ENCODE measurements at places on chromosomes 2 and 18. TPM values are rescaled to one million over a fixed set of nuclear protein-coding genes. Genes with fewer than 3 reads are reported as not detected.

The ZNF2 gene
- 5.7 TPM for total RNA-seq

DNA sequence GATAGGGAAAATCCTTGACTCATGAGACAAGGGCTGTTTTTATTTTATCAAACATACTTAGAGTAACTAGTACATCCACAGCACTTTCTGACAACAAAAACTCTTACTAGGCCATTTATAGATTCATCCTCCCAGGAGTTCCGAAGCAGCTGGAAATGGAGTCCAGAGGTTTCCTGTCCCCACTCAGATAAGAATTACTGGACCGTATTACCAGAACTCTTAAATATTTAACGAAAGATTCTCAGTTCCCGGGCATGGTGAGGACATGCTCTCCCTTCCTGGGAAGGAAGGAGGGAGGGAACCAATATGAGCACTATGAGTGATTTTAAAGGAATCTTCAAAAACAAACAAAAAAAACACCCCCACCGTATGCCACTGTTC lies 41.2 kb downstream of the AKAIN1 start:
- no peak for DNase-seq

DNA sequence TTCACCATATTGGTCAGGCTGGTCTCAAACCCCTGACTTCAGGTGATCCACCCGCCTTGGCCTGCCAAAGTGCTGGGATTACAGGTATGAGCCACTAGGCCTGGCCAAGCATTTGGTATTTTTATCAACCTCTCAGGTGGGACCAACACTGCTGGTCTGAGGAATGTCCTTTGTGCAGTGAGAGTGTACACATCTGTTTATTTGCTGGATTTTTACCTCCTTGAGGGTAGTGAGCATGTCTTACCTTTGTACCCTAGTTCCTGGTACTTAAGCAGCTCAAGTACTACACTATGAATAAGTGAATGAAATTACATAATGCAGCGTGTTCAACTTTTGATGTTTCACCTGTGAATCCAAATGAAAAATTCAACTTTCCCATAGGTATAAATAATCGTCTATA lies 29.8 kb downstream of the SOS1 start:
- DNase-seq, result no peak

The SMAD7 gene
- 23.3 TPM for total RNA-seq

- DNase-seq, result no peak
These were observed 7.8 kb downstream of the FAM117B start for GRCh38 chr2:202642567-202642966.

DNA sequence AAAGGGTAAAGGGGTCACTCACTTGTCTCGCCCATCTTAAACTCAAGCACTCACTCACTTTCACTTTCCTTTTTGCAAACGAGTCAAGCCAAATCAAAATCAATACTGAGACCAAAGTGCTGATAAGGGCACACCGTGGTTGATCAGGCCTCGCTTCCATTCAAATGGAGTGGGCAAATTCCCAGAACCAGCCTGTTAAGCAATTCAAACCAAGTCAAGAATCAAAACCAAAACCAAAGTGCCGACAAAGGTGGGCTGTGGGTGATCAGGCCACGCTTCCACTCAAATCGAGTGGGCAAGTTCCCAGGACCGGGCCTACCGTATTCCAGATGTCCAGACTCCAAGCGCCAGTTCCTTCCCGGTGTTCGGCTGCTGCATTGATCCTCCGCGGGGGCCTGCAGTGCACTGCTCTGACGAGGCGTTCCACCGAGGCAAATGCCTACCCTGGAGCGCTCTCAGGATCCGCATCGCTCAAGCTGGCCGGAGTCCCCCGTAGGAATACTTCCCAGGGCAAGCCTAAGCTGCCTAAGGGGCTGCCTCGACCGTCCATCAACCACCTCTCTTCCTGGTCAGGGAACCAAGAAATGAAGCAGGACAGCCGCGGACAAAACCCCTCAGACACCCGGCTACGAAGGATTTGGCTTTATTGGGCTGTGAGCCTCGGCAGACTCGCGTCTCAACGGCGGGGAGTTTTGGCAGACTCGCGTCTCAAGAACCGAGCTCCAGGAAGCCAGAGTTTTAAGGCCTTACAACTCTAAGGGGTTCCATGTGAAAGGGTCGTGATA lies 89.9 kb upstream of the SLC1A4 start:
- no peak for DNase-seq

The HOXD1 gene
- total RNA-seq, result not detected

The CROCC2 gene
- total RNA-seq, result not detected

- no peak for DNase-seq
These were observed 53.8 kb downstream of the MARCHF4 start for GRCh38 chr2:216318521-216318874.

The DSG3 gene
- not detected for total RNA-seq

The ARMC9 gene
- 6.4 TPM for total RNA-seq

The OR6B2 gene
- not detected for total RNA-seq

The SYT4 gene
- total RNA-seq, result not detected

DNA sequence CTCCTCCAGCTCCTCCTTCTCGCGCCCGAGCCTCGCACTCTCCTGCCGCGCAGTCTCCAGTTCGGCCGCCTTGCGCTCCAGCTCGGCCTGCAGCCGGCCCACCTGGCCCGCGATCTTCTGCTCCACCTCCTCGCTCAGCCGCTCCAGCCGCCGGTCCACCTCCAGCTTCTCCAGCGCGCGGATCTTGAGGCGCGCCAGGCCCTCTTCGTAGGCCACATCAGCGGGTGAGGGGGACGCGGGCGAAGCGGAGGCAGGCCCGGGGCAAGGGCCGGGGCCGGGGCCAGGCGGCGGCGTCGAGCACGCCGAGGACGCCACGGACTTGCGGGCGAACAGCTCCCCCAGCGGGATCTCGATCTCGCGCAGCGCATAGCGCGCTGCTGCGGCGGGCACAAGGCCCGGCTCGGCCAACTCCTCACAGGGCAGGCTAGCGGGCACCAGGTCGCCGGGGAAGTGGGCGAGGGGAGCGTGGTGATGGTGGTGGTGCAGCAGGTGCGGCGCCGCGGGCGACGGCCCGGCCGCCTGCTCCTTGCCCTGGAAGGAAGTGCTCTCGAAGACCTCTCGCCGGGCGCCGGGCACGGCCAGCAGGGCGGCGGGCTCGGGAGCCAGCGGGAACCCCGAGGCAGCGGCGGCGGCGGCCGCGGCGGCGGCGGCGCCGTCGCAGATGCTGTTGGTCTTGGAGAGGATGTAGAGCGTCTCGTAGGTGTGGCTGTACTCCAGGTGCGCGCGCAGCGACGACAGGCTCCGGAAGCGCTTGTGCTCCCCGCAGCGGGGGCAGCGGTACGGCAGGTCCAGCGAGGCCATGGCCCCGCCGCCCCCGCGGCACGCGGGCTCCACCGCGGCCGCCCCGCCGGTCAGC lies 15.2 kb downstream of the FBXO41 start:
- DNase-seq, result peak; percentile 71

The ASNSD1 gene
- 54.2 TPM for total RNA-seq

The ASB18 gene
- not detected for total RNA-seq

DNA sequence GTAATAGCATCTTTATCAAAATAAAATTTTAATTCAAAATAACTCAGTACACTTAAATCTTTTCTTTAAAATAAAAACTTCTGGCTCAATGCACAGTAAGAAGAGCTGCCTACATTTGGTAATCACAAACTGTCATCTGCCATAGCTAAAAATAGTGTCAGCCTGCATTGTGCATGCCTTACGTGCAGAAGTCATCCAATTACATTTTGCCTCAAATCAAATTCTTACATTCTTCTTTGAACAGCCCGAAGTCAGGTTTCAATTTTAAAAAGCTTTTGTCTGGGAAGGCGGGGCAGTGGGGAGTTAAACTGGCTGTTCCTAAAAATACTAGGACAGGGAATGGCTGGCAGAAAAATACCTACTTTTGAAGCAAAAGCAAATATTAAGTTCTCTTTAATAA lies 51.1 kb downstream of the RTN4 start:
- DNase-seq, result no peak

The IL18RAP gene
- 4.1 TPM for total RNA-seq

The MERTK gene
- 0.75 TPM for total RNA-seq

DNA sequence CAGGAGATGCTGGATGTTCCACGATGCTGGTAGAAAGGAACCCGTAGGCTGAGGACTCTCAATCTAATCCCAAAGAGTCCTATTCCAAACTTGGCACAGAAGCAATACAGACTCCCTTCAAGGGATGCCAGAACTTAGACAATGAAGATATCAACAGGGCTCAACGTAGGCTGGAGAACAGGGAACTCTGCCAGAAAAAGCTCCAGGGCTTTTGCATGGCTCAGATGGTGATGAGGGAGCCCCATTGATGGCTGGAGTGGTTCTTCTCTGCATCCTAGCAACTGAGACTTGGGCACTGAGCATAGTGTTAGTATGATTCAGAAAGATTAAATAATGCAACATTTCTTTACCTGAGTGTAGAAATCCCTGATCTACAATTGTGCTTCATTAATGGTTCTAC lies 117.2 kb upstream of the NCK2 start:
- no peak for DNase-seq

GRCh38 chr18:3540805-3541548 lies 91.0 kb downstream of the TGIF1 start:
- no peak for DNase-seq

DNA sequence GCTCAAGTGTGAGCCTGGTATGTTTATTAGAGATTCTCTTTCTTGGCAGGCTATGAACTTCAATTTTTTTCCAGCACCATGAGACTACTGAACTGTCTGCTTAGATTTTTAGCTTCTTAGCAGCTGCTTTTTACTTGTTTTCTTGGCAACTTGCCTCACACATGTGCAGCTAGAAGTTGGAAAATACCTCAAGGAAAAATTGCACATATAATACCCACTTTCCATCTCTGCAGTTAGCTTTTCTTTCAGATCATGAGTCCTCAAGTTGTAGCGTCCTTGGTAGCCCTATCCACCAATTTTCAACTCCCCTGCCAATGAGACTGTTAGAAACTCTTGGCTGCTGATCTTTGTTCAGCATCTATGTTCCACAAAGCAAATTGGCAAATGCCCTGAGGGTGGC lies 302.1 kb downstream of the HRH4 start:
- no peak for DNase-seq

DNA sequence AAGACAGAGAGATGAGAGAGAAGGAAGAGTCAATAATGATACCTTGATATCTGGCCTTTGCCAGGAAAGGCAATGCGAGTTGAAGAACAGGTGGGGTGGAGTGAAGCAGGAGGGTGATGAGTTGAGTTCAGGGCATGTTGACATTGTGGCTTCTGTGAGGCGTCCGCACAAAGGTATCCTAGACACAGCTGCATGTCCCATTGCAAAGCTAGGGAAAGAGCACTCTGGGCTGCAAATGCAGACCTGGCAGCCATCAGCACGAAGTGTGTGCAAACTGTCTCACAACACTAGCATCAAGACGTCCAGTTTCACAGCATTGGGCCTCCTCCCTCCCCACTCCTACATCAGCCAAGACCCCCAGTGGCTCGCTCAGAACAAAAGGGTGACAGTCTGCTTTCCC lies 36.1 kb downstream of the TEX51 start:
- no peak for DNase-seq

The SCN7A gene
- total RNA-seq, result not detected

The CAB39 gene
- total RNA-seq, result 147 TPM

The CENPA gene
- total RNA-seq, result 18.2 TPM

The NEU4 gene
- not detected for total RNA-seq

DNA sequence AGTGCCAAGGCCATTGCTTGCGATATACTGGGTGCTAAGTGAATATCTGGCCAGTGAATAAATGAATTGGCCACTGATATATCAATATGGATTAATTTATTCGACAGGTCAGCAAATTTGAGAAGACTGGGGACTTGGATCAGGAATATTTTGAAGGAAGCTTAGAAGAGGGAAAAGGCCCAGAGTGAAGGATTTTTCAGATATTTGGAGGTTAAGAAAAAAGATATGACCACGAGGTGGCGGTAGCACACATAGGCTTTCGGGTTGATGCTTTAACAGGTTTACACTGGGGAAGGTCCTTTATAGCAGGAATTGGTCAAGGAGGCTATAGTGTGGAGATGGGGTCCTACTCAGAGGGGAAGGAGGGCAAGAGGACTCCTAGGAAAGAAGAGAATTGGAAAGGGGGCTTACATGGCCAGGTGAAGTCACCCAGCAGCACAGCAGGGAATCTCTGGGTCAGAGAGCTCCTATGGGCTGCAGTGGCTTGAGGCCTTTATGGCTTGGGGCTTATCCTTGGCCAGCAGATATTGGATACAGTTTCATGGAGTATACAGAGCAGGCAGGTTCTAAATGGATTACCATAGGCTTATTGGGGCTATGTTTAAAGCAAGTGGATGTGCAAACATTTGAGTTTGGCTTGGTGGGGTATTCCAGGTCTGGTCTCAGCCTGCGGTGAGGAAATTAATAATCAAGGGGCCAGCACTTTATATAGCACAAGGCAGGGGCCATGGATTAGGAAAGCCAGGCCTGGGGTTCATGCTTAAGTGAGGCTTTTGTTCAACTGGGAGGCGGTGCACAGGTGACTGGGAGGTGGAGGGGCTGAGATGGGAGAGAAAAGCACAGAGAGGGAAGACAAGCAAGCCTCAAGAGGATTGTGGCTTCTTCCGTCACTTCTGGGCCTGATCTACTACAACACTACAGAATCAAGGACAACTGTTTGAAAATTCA lies 9.7 kb downstream of the IL1RN start:
- DNase-seq, result peak; percentile 52

DNA sequence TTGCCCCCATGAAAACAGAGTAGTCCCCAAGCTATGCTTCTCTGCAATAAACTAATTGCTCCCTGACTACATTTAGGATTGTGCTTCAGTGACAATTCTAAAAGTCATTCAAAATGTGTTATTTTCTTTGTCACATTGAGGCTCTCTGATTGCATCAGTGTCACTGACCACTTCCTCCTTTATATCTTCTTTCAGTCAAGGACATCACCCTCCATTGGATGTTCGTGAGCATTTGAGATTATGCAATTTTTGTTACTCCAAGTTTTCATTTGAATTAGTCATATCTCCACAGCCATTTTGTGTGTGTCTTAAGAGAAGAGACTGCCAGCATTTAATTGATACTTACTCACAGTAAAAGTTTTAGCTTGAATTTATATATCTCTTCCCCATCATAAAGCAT lies 780.8 kb upstream of the GCFC2 start:
- DNase-seq, result no peak

DNA sequence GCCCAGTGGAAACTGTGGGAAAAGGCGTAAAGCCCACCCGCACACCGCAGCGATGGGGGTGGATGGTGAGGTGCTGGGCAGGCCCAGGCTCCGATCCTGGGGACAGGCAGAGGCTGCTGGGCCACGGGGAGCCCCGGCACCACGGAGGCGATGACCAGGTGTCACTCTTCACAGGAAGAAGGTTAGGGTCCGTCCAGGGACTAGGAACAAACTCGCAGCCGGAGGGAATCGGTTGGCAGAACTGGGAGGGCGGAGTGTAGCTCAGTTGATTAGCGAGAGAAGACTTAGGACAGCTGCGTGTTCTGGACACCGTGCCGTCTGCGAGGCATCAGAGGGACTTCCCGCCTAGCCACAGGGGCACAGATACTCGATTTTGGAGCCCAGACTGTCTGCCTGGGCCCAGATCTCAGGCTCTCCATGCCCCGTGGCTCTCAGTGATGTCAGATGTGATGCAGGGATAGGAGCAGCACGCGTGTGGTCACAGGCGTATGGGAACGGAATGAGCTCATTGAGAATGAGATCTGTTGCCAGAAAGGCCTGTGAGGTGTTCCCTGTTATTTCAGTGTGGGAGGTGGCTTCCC lies 16.1 kb upstream of the ALLC start:
- no peak for DNase-seq

The NETO1 gene
- total RNA-seq, result not detected

- DNase-seq, result no peak
These were observed 120.3 kb downstream of the BCL11A start for GRCh38 chr2:60433018-60433596.

Measured in CD8-positive, alpha-beta memory T cell (primary cell).